Cardiac muscle cell (in vitro differentiated cells and primary cell): ENCODE measurements at places on chromosomes 7 and 10.

- no peak overlapping the region for H3K27ac ChIP-seq
- H3K4me3 ChIP-seq = no peak overlapping the region
- H3K27me3 ChIP-seq = no peaks in the 10 kb centered on the region
- H3K36me3 ChIP-seq = no peaks in the 10 kb centered on the region
- no peaks in the 10 kb centered on the region for H3K4me1 ChIP-seq
- DNase-seq = no peak
Observed at GRCh38 chr10:130757821-130758489, 553.6 kb downstream of the TCERG1L start.

GRCh38 chr7:80873140-80873539, 45.7 kb downstream of the SEMA3C start:
- no peaks in the 10 kb centered on the region for H3K36me3 ChIP-seq
- H3K4me3 ChIP-seq = no peak overlapping the region

DNA sequence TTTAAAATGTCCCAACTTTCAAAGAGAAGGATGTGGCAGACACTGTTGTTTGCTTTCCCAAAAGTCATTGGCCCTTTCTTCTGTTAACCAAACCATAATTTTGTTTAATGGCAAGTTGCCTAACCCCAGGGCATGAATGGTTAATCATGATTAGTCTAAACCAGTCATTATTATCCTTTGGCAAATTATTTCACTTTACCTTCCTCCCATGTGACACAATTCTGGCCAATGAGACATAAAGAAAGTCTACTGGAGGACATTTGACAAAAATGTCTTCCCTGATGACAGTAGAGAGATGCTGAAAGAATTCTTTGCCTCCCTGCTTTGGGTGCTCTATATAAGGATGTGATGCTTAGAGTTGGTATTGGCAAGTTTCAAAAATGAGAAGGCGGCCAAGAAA, 101.9 kb downstream of the PODXL start:
- H3K4me3 ChIP-seq = no peak overlapping the region
- no peaks in the 10 kb centered on the region for H3K27me3 ChIP-seq
- H3K27ac ChIP-seq = no peak overlapping the region
- no peak for DNase-seq

DNA sequence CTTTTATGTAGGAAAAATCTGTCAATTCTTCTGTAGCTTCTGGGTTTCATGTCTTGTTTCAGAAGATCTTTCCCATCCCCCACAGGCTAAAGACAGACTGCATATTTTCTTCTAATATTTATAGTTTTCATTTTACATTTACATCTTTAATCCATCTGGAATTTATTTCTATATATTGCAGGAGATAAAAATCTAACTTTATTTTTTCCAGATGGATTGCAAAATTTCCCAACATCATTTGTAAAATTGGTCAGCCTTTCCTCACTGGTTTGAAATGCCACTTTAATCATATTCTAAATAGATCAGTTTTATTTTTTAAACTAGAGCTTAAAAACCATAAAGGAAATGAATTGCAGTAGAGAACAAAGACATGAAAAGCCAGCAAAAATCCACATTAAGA, 46.9 kb downstream of the TMEM26 start:
- no peaks in the 10 kb centered on the region for H3K36me3 ChIP-seq
- no peak for DNase-seq
- no peaks in the 10 kb centered on the region for H3K27me3 ChIP-seq
- no peak overlapping the region for H3K27ac ChIP-seq

GRCh38 chr7:112886208-112886607, 96.0 kb upstream of the TMEM168 start:
- H3K4me3 ChIP-seq = no peak overlapping the region
- H3K27ac ChIP-seq = no peak overlapping the region
- DNase-seq = no peak
- no peaks in the 10 kb centered on the region for H3K27me3 ChIP-seq

DNA sequence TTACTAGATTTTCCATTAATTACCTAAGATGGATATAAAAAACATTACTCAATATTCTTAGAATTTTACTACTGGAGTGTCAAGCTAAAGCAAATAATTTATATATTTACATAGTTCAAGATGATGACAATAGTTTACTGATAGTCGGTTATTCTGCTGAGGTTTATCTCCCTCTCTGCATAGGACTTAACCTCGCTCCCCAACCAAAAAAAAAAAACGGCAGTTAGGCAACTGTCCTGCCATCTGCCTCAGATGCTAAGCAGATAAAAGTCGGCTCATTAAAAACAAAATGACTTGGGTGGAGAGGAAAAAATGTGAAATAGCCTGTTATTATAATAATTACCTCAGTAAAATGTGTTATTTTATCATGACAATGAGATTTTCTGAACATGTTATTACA, 14.0 kb upstream of the ITGB8 start:
- H3K4me3 ChIP-seq = no peak overlapping the region
- H3K4me1 ChIP-seq = no peaks in the 10 kb centered on the region
- no peaks in the 10 kb centered on the region for H3K27me3 ChIP-seq
- no peak for DNase-seq
- no peak overlapping the region for H3K27ac ChIP-seq

DNA sequence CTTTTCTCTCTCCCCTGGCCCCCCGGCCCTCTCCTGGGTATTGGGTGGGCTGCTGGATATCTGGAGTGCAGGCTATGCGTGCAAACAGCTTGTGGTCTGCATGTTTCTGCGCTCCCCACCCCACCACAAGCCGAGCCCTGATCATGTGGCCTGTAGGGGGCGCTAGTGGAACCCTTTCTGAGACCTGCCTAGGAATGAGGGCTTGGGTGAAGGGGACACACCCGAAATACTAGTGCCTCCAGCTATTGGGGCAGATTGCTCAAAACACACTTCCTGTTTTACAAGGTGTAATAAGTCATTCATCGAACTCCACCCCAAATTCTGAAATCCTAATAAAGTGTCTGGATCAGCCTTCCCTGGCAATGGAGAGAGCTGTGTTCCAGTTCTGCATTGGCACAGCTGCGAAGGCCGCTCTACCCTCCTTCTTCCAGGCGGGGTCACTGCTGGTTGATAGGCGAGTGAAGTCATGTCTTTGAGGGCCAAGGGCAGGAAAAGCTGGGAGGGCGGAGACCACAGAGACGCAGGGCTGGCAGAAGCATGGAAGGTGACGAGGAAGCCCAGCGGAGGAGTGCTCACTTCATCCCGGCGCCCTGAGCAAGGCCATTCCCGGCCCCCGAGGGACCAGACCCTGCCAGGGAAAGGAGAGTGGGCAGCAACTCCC, 19.8 kb upstream of the PRRT4 start:
- no peaks in the 10 kb centered on the region for H3K36me3 ChIP-seq
- H3K27me3 ChIP-seq = no peaks in the 10 kb centered on the region
- DNase-seq = no peak

DNA sequence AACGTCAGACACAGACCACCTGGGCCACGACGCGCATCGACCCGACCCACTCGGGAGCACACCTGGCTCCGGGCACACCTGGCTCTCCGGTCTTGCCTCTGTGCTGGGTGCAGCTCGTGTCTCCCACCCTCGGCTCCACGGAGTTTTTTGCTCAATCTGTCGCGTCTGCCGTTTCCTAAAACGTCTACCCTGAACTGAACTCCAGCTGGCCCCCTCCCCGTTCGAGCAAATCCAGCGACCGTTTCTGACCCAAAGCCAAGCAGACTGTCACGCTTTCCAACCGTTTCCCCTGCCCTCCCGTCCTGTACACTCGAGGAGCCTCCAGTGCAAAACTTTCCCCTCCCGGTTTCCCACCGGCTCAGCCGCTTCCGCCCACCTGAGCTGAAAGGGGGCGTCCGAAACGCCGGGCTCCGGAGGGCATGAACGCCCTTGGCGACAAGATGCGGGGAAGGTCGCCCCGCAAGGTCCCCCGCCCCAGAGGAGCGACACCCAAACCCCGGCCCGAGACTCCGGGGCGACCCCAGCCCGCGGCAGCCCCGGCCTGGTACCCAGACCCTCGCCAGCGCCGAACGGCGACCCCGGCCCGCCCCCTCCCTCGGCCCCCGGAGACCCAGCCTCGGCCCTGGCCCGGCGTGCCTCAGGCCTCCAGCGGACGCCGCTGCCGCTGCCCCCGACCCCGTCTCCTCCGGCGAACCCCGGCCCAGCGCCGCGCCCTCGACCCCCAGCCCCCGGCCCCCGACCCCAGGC, 557 bp downstream of the CYTH3 start:
- H3K36me3 ChIP-seq = no peaks in the 10 kb centered on the region
- peak overlapping the region; percentile 63 for H3K27ac ChIP-seq
- DNase-seq = peak; percentile 35
- peak overlapping the region; percentile 99 for H3K4me3 ChIP-seq

DNA sequence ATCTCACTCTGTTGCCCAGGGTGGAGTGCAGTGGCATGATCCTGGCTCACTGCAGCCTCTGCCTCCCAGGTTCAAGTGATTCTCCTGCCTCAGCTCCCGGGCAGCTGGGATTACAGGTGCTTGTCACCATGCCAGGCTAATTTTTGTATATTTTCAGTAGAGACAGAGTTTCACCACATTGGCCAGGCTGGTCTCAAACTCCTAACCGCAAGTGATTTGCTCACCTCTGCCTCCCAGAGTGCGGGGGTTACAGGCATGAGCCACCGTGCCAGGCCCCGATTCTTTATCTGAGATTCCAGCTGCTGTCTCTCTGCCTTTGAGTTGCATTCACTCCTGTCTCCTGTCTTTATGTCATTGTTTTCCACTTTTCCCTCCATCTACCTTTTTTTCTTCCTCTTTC, 168.7 kb downstream of the TMEM178B start:
- no peaks in the 10 kb centered on the region for H3K27me3 ChIP-seq
- no peak overlapping the region for H3K27ac ChIP-seq
- DNase-seq = no peak
- no peaks in the 10 kb centered on the region for H3K4me1 ChIP-seq
- no peaks in the 10 kb centered on the region for H3K36me3 ChIP-seq

- no peak overlapping the region for H3K27ac ChIP-seq
- no peaks in the 10 kb centered on the region for H3K27me3 ChIP-seq
- H3K4me1 ChIP-seq = peaks cover 8% of the 10 kb centered on the region
Observed at GRCh38 chr10:116417821-116418220, 9.8 kb upstream of the PNLIPRP3 start.

DNA sequence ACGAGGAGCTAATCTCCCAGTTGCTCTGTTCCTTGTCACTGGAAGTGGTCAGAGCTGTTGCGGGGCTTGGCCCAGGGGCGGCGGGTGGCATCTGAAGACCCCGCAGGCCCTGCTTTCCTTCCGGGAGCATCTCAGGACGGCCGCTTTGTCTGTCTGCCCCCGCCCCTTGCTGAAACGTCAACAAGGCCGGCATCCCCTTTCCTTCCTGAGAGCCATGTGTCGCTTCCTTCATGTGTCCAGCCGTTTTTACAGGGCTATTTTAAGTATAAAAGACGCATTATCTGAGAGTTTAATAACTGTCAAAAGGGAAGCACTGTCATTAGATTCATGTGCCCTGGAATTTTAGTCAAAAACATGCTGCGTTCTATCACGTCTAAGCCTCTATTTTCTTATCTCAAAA, 110.4 kb downstream of the CUX1 start:
- H3K4me3 ChIP-seq = no peak overlapping the region
- no peak for DNase-seq
- H3K36me3 ChIP-seq = no peaks in the 10 kb centered on the region
- no peaks in the 10 kb centered on the region for H3K27me3 ChIP-seq
- peaks cover 19% of the 10 kb centered on the region for H3K4me1 ChIP-seq

GRCh38 chr10:35561715-35562114, 43.4 kb upstream of the GJD4 start:
- H3K4me3 ChIP-seq = no peak overlapping the region
- H3K27me3 ChIP-seq = no peaks in the 10 kb centered on the region
- H3K27ac ChIP-seq = peak overlapping the region; percentile 19
- no peaks in the 10 kb centered on the region for H3K36me3 ChIP-seq
- no peak for DNase-seq

- H3K27me3 ChIP-seq = no peaks in the 10 kb centered on the region
- no peaks in the 10 kb centered on the region for H3K36me3 ChIP-seq
- no peak overlapping the region for H3K4me3 ChIP-seq
- H3K27ac ChIP-seq = peak overlapping the region; percentile 49
- no peak for DNase-seq
Observed at GRCh38 chr7:16999541-17000267, 117.9 kb upstream of the AGR3 start.

DNA sequence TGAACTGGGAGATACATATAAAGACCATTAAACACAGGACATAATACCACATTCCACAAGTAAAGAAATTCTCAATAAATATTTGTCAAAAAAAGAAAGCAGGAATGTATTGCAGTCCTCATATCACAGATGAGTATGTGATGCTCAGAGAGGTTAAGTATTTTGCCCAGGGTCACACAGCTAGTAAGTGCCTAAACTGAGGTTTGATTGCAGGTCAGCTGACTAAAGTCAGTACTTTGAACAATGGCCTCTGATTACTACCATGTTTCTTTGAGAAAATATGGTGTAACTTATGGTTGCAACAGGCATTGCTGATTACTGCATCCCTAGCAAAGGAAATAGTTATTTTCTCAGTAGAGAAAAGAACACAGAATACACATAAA, 267.1 kb downstream of the ELMO1 start:
- peaks cover 18% of the 10 kb centered on the region for H3K4me1 ChIP-seq
- H3K4me3 ChIP-seq = no peak overlapping the region
- H3K27me3 ChIP-seq = no peaks in the 10 kb centered on the region

DNA sequence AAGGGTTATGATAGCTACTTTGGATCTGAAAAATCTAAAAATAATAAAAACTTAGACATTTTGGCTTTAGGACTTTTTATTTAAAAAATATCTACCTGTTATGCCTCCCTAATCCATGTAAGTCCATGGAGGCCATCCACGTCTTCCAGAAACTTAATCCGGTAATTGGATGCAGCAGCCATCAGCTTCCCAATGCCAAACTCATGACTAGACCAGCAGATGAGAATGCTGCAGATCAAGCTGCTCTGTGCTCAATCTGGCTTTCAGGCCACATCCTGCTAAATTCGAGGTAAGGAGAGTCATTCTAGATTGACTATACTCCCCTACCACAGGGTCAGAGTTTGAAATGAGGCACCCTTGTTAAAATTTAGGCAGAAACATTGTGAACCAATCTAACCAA, 168.5 kb upstream of the TCERG1L start:
- H3K4me3 ChIP-seq = no peak overlapping the region
- H3K4me1 ChIP-seq = no peaks in the 10 kb centered on the region
- H3K36me3 ChIP-seq = no peaks in the 10 kb centered on the region
- H3K27ac ChIP-seq = no peak overlapping the region

DNA sequence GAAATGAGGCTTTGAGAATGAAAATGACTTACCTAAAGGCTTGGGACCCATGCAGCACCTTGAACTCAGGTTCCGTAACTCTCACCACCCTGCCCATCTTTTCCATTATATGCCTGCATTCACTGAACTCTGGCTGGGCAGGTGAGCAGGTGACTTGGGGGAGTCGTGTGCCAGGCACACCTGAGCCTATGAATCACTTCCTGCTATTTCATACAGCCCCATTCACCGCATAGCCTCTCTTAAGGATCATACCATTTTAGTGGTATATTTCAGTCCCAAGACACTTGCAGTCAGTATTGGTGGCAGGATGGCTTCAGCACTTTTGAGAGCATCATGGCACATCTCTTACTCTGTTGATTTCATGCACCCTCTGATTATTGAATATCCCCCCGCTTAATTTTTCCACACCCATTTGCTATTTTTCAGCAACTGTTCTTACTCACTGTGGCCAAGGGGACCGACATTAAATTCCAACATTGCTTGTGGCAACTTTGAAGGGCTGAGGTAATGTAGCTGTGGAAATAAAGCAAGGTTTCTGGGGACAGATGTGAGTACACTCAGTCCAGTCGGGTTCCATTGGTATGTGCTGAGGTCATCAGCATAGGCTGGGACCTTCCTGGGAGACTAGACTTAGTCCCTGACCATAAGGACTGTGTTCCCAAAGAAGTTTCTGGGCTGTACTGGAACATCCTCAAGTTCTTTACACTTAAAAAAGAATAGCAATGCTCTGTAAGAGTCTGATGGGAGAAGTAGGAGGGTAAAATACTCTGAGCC, 39.8 kb upstream of the ZNF438 start:
- H3K27me3 ChIP-seq = no peaks in the 10 kb centered on the region
- no peak overlapping the region for H3K27ac ChIP-seq
- H3K4me3 ChIP-seq = no peak overlapping the region

GRCh38 chr7:157853076-157853788, 516.4 kb downstream of the DNAJB6 start:
- H3K36me3 ChIP-seq = no peaks in the 10 kb centered on the region
- no peak overlapping the region for H3K4me3 ChIP-seq
- no peak for DNase-seq
- H3K27ac ChIP-seq = no peak overlapping the region
